ENCODE measurements at places on chromosomes 7 and 10. TPM values are rescaled to one million over a fixed set of nuclear protein-coding genes. Genes with fewer than 3 reads are reported as not detected.

The OPALIN gene
- polyA plus RNA-seq: not detected

The OR13A1 gene
- 0.09 TPM for polyA plus RNA-seq

The ABCB4 gene
- polyA plus RNA-seq: 1.7 TPM

The DMTF1 gene
- polyA plus RNA-seq: 71.0 TPM

The PNLIP gene
- not detected for polyA plus RNA-seq

The MUC12 gene
- 1.4 TPM for polyA plus RNA-seq

The NYAP1 gene
- polyA plus RNA-seq: 2.5 TPM

The RNF133 gene
- polyA plus RNA-seq: not detected

The UNCX gene
- polyA plus RNA-seq: not detected

The LZTS2 gene
- polyA plus RNA-seq: 72.0 TPM

The HPS1 gene
- polyA plus RNA-seq: 15.9 TPM

The LDB3 gene
- polyA plus RNA-seq: 592 TPM

The CELF2 gene
- 67.7 TPM for polyA plus RNA-seq

The HOXA4 gene
- polyA plus RNA-seq: 26.2 TPM

The SFTPA1 gene
- polyA plus RNA-seq: not detected

The HACD1 gene
- polyA plus RNA-seq: 55.4 TPM

The NKX1-2 gene
- polyA plus RNA-seq: not detected

The SLC18A3 gene
- not detected for polyA plus RNA-seq

The METTL27 gene
- 2.8 TPM for polyA plus RNA-seq

The CHRM2 gene
- 0.60 TPM for polyA plus RNA-seq

The DPP6 gene
- 4.7 TPM for polyA plus RNA-seq

The SPDYE1 gene
- 0.18 TPM for polyA plus RNA-seq

The RAB19 gene
- polyA plus RNA-seq: not detected

The NRP1 gene
- polyA plus RNA-seq: 87.6 TPM

The HYAL4 gene
- not detected for polyA plus RNA-seq

The FEZF1 gene
- polyA plus RNA-seq: not detected

The MYO1G gene
- 1.2 TPM for polyA plus RNA-seq

The GTF2I gene
- 126 TPM for polyA plus RNA-seq

The CYP26C1 gene
- polyA plus RNA-seq: not detected

The SPOCK2 gene
- polyA plus RNA-seq: 4.5 TPM

The NPFFR1 gene
- polyA plus RNA-seq: 0.03 TPM

The OR2A7 gene
- 1.0 TPM for polyA plus RNA-seq

The BTBD16 gene
- not detected for polyA plus RNA-seq

The NAMPT gene
- polyA plus RNA-seq: 16.7 TPM

The LIPK gene
- 0.57 TPM for polyA plus RNA-seq

The UBTD1 gene
- 13.0 TPM for polyA plus RNA-seq

The ZNF425 gene
- polyA plus RNA-seq: 3.5 TPM

The ANKMY2 gene
- polyA plus RNA-seq: 20.0 TPM

The FANK1 gene
- polyA plus RNA-seq: 0.78 TPM

The MNX1 gene
- not detected for polyA plus RNA-seq

The CXCL12 gene
- polyA plus RNA-seq: 317 TPM

The CDC14C gene
- polyA plus RNA-seq: not detected

Measured in muscle of leg (tissue), 16 donors.